Heart right ventricle (tissue), 16 donors: ENCODE measurements at places on chromosomes 1 and 21. TPM values are rescaled to one million over a fixed set of nuclear protein-coding genes. Genes with fewer than 3 reads are reported as not detected.

GRCh38 chr1:99306644-99307043 lies 42.4 kb downstream of the PLPPR4 start:
- no peak for DNase-seq

DNA sequence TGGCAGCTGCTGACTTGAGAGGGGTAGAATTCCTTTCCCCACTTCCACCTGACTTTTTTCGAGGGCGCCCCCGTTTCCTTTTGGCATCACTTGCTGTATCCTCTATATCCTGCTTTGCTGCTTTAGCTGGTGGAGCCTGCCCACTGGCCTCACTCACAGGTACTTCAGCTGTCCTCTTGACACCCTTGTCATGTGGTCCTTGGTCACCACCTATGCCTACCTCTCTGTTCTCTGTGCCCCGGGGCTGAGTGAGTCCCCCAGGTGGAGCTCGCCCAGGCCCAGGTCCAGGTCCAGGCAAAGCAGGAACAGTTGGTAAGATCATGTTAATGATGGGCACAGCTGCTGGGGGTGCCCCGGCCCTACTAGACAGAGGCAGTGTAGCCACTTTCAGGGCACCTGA lies 4.5 kb downstream of the RFX5 start:
- no peak for DNase-seq

Gene OR2L8
- not detected for total RNA-seq

- no peak for DNase-seq
Measured at GRCh38 chr1:172343240-172344160, 77.0 kb upstream of the C1orf105 start.

Gene MTARC1
- total RNA-seq: 7.4 TPM

- DNase-seq: no peak
Measured at GRCh38 chr21:44929242-44929798, 8.6 kb upstream of the ITGB2 start.

Gene INSRR
- 0.13 TPM for total RNA-seq

GRCh38 chr21:35350965-35351364 lies 301.9 kb upstream of the RUNX1 start:
- DNase-seq: no peak

- no peak for DNase-seq
Measured at GRCh38 chr1:54442185-54442584, 36.0 kb upstream of the SSBP3 start.

Gene ZBTB8B
- total RNA-seq: 0.02 TPM

Gene TINAGL1
- 195 TPM for total RNA-seq

GRCh38 chr1:185215911-185216310 lies 58.9 kb downstream of the SWT1 start:
- DNase-seq: no peak

DNA sequence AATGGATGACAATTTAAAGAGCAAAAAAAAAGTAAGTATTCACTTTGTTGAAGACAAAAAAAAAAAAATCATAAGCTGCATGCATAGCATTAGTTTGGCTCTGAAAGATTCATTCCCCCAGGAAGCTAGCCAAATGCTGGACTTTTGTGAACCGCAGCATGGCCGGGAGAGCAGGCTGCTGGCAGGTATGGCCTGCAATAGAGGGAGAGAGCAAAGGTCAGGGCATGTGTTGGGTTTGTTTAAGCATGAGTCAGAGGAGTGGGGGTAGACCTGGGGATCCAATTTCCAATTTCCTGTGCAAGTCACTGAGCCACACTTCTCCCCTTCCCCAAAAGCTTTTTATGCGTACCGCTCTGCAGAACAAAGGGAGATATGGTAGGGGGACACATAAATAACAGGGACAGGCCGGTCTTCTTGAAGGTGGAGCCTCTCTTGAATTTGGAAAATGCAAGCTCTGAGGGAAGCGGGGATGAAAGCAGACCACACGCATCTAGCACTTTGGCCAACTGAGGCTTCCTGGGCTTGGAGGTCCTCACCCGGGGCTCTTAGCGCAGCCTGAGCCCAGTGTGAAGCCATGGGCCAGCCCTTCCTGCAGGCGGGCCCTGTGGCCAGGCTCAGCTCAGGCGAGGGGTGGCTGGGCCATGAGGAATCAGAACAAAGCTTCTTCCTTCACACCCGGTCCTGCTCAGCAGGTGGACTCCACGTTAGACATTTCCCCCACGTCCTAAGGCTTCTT lies 171.1 kb downstream of the TOMM20 start:
- DNase-seq: no peak

- no peak for DNase-seq
Measured at GRCh38 chr21:29671728-29672127, 268.1 kb downstream of the GRIK1 start.

GRCh38 chr1:66271216-66271903 lies 262.6 kb upstream of the SGIP1 start:
- peak; percentile 95 for DNase-seq

Gene ANGPTL1
- total RNA-seq: 16.9 TPM

DNA sequence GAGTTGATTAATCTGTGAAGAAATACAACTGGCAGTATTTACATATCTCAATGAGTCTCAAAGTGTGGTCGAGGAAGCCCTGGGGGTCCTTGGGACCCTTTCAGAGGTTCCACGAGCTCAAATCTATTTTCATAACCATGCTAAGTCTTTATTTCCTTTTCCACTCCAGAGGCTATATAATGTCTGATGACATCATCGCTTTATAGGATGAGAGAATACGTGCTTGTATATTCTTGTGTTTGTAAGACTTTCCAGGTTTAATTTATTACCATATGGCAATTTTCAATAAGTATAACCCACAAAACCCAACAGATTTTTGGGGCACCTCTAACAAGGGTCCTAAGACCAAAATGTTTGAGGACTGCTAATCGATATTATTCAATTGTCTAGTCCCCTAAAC lies 1.4 kb upstream of the SLC19A2 start:
- DNase-seq: no peak

Gene PGLYRP3
- not detected for total RNA-seq

Gene KRTAP15-1
- not detected for total RNA-seq

Gene PSMD4
- 142 TPM for total RNA-seq

GRCh38 chr1:92784021-92784638 lies 778 bp downstream of the EVI5 start:
- no peak for DNase-seq

DNA sequence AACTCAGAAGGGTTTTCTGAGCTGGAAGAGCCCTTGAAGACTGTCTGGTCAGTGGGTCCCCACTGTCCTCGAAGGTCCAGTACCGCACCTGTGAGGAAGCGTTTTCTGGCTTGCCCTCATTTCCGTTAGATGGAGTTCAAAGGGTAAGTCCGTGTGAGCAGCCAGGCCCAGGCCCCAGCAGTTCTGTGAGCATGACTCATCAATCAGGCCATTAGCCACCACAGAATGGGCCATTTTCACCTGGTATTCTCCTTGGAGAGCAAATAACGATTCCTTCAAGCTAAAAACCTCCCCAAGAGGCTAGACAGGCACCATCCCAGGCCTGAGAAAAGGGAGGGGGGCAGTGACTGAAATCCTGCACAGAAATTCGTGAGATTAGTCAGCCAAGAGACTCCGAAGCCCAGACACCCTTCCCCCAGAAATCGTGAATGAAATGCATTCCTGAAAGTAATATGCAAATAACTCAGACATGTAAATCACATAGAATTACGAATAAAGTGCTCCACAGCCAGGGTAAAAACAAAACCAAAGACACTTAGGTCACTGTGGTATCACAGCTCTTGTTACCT lies 66.0 kb downstream of the BCAR3 start:
- DNase-seq: no peak

DNA sequence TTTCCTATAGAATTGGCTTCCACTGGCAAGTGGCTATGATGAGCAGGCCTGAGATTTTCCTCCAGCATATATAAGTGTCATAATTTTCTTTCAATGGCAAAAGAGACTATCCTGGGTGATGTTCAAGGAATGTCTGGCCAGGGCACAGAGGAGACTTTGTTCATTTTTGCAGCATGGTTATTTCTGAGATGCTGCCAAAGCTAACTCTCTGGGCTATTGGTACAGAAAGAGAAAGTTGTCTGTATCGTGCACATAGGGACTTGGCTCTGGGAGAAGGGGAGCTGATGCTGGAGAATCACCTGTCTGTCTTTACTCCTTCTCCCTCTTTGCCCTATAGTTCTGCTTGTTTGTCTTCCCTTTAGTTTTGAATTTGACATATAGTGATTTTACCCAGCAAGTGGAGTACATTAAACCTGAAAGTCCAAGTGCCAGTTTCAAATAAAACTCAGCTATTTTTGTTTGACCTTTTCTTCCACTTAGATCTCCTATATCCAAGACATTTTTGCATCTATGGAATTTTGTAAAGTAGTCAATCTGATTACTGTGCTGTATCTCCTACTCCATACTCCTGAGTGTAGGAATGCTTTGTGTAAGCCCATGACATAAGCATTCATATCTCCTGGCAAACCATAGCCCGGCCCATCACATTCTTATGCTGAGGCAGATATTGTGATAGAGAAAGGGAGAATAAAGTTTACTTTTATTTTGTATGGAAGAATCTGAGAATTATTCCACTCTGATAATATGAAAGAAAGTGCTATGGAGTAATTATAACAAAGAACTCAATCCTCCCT lies 3.9 kb downstream of the FNDC7 start:
- no peak for DNase-seq

Gene BNIPL
- 0.21 TPM for total RNA-seq

GRCh38 chr1:200257235-200257634 lies 152.6 kb downstream of the ZNF281 start:
- DNase-seq: no peak

GRCh38 chr1:28249866-28250295 lies 9.4 kb upstream of the SESN2 start:
- DNase-seq: no peak

Gene LRRIQ3
- 0.57 TPM for total RNA-seq

Gene REN
- total RNA-seq: not detected

DNA sequence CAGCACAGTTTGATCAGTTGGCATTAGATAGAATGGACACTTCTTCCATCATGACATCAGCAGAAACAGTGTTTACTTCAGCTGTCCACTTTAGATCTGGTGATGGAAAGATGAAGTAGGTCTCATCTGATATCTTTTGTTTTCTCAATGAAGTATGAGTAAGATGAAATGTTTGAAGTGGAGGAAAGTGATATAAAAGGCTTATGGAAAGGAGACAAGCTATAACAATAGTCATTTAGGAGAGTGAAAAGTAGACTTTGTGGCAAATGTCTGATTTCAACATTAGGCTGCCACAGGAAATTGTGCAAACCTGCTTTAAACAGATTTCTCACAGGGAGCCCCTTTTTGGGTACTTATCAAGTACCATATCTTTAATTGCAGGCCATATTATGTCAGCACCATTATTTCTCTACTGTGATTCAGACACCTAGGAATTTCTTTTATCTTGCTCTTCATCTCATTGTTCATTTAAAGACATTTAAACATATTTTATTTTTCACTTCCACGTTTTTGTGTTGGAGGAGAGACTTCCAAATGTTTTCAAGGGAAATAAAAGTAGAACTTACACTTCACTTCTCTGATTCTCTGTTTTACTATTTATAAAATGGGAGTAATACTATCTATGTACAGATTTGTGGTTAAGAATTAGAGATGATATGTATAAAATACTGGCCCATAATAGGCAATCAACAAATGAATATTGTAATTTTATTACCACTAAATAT lies 18.1 kb downstream of the PDC start:
- DNase-seq: no peak

Gene S100A16
- total RNA-seq: 40.6 TPM

- no peak for DNase-seq
Measured at GRCh38 chr1:184210862-184211261, 159.3 kb downstream of the TSEN15 start.

- no peak for DNase-seq
Measured at GRCh38 chr1:167630568-167631385, 745 bp downstream of the RCSD1 start.

Gene CD5L
- 2.4 TPM for total RNA-seq
